Dorsolateral prefrontal cortex (tissue), 122 donors: ENCODE measurements at places on chromosomes 1 and 21. TPM values are rescaled to one million over a fixed set of nuclear protein-coding genes. Genes with fewer than 3 reads are reported as not detected.

DNA sequence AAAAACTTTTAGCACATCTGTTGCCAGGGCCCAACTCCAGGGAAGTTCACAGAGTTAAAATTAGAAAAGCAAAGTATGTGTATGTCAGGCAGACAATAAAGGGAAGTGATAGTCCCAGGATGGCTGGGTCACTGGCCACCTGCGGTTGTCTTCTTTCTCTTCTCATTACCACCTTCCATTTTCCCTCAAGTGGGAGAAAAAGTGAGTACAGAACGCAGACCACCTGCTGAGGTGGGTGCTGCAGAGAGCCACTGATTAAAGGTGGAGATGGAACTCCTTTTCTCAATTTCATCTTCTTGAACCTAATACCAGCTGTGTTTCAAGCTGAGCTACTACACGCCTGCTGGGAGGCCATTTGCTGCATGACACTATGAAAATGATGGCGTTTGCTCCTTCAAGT, 88.8 kb upstream of the PDE4B start:
- no peak for DNase-seq

- no peak for DNase-seq
These were observed 173.0 kb upstream of the PALMD start for GRCh38 chr1:99472893-99473292.

GRCh38 chr1:170071378-170071777, 3.1 kb downstream of the KIFAP3 start:
- DNase-seq = no peak

DNA sequence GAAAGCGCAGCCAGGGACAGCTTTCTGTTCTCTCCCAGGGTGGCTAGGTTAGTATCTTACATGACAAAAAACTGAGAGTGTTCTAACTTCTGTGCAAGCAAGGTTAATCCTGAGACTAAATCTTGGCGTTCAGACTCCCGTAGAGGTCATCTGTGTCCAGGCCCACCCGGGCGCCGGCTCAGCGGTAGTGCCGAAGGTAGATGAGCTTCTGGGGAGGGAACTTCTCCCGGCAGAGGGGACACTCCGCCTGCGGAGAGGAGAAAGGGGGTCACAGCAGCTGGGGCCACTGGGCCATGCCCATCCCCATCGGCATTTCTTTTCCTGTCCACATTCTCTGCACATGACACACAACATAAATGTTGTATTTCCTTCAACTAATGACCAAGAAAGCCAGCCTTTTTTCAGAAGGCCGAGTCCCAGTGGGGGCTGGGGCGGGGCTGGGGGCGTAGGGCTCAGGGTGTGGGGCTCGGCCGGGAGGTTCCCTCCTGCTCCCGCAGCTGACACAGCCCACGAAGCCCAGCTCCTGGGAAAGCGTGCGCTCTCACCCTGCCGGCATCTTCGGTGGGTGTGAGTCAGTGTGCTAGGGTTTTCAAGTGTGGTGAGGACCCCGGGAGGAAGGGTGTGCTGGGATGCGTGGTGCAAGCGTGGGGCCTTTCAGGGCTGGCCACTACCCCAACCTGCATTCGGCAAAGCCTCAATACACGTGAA, 6.6 kb downstream of the PEX10 start:
- no peak for DNase-seq

The KLF17 gene
- not detected for total RNA-seq

The LMOD1 gene
- total RNA-seq = 5.2 TPM

The SPRR1A gene
- total RNA-seq = not detected
